ENCODE measurements at places on chromosomes 2 and 18.

DNA sequence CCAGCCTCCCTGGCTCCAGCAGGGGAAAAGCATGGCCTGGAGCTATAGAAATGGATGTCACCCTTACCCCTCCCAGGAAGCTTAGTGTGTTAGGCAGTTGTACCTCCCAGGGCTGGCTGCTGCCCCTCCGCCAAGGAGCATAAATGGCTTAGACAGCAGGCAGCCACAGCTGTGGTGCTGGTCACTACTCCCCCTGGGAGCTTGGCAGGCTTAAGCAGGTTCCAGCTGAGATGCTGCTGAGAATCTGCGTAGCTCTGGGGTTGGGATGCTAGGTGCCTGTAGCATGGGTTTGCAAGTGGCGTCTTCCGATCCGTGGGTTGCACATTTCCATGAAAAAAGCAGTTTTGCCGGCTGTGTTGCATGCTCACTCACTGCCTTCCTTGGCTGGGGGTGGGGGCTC lies 369.7 kb downstream of the CTNNA2 start:
- DNase-seq, result no peak

DNA sequence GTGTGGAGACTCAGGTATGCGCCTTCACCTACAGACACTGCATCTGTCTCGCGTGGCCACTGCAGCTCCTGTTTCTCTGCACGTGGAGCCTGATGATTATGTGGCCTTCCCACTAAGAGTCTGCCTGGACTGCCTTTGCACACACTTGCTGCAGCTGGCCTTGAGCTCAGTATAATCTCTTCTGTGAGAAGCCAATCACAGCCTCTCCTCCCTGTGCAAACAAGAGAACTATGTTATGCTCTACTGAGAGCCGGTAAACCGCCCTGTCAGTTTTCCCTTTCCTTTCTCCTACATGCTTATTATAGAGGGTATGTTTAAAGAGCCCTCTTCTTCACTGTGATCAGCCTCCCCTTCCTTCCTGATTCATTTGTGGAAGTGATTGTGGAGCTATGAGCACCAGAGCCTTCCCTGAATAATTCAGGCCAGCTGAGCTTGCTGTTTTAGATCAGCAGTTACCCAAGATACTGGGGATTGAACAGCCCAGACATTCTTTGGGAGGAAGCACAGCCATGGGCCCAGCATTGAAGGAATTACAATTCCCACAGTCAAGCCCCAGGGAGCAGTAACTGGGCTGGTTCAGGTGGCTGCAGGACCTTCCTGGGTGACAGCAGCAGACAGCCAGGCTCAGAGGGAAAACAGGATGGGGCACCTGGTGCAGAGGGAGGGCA lies 3.7 kb upstream of the TGFA start:
- no peak for DNase-seq

- DNase-seq, result peak; percentile 77
Measured at GRCh38 chr2:48448274-48449061, 81.5 kb upstream of the STON1 start.

DNA sequence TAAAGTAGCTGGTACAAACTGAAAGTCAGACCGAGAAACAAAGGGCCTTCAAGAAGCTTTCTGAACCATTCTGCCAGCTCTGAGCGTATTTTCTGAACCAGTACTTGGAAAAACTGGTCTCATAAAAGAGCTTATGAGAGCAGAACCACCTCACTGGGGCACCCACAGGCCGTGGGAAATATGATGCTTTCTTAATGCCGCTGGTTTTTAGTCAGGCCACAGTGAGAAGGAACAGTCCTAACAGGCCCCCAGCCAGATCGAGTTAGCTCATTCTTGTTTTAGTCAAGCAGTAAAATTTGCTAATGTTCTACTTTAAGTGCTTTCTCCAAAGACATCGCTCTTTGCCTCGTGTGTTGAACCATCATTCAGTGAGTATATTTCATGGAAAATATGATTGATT lies 12.7 kb upstream of the NOSTRIN start:
- no peak for DNase-seq

GRCh38 chr18:44741511-44741910 lies 60.8 kb downstream of the SETBP1 start:
- no peak for DNase-seq

GRCh38 chr2:219279916-219280516 lies 850 bp downstream of the DNAJB2 start:
- DNase-seq, result peak; percentile 45

DNA sequence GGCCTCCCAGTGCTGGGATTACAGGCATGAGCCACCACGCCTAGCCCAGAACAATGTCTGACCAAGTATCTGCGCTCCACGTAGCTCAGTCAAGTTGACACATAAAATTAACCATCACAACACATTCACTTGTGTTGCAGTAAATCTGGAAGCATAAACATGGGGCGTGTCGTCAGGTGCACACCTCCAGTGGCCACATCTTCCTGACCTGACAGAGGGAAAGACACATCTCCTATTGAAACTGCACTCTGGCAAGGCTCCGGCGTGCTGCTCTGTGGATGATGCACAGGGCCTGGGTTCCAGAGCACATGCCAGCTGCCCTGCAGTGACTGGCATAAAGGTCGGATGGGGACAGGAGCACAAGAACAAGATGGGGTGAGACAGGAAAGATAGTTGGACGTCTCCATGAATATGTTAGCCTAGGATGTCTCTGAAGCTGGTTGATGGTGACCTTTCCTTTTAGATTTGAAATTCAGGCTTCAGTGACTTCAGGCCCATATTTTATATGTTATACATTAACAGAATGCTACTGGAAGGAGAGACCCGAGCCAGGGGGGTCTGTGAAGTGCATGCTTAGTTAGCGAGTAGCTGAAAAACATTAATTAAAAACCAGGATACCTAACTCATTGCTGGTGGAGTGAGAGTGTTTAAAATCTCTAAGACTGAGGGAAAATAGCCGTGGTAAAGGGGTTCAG lies 10.9 kb downstream of the IMPA2 start:
- no peak for DNase-seq

DNA sequence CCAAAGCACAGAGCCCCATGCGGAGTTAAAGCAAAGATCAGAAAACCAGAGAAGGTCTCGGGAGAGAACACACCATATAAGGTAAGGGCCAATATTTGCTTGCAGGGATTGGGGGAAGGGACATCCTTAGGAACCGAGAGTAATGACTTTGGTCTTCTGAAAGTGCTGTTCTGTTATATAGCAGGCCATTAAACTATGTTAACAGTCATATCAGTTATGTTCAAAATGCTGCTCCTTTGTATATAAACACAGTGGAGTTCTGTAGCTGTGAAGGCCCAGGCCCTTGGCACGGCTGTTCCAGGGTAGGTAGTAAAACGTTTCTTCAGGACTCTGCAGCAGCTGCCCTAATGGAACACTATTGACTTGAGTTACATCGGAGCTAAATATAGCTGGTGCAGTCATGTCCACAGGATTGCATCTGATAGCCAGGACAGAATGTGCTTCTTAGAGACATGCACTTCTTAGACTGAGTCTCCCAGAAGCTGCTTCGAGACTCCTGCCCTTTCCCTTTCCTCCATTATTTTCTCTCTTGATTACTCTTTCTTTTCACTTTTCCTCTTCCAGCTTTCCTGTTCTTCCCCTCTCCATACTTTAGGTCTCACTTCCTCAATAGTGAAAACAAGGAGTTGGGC lies 122.4 kb downstream of the SETBP1 start:
- DNase-seq, result no peak

GRCh38 chr2:74077636-74078035 lies 70.1 kb downstream of the BOLA3 start:
- DNase-seq, result peak; percentile 84

DNA sequence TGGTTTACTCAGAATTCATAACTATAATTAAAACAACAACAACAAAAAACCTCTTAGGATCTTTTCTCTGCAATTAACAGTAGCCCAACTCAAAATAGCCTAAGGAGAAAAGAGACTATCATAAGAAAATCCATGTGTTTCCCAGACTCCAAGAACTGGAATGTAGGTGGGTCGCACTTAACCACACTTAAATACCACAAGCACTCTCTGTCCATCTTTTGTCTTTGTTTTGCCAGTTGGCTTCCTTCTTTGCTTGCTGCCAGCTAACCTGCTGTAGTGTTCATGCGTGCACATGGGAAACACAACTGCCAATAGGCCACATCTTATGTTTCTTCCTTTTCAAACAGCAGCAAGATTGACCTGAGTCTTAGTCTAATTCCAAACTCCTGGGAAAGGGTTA lies 24.1 kb upstream of the ACVR1 start:
- DNase-seq, result no peak

- DNase-seq, result no peak
Measured at GRCh38 chr2:109439986-109440385, 173.8 kb downstream of the SEPTIN10 start.

DNA sequence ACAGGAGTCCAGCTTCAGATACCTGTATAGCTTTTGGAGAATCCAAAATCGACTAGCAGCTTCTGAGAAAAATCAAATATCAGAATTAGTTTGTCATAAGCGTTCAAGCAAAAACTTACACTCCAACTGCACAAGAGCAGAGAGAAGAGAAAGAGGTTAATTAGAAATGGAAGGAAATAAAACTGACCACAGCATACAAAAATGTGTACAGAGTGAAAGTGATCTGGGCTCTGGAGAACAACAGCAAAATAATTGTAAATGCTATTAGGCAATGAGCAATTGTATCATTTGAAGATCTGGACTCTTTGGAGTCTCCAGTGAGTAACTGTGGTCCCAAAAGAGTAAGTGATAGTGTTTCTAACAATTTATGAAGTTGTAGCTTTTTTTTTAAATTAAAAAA lies 867.3 kb downstream of the TRIB2 start:
- DNase-seq, result no peak

DNA sequence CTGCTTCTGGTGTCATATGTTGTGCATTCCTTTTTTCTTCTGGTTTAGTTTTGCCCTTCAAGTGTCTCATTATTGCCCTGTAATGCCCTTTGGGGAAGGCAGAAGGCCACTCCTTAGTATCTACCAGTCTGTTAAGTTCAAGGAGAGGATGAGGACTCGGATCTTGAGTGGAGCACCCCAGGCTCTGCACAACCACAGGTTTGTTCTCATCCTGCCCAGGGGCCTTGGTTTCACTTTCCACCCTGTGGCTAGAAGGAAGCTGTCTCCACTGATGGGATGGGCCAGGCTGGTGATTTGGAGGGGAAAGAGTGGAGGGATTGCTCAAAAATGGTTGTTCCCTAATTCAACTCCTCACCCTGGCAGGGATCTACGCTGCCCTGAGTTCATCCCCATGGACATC lies 30.2 kb upstream of the RAB11FIP5 start:
- DNase-seq, result no peak

DNA sequence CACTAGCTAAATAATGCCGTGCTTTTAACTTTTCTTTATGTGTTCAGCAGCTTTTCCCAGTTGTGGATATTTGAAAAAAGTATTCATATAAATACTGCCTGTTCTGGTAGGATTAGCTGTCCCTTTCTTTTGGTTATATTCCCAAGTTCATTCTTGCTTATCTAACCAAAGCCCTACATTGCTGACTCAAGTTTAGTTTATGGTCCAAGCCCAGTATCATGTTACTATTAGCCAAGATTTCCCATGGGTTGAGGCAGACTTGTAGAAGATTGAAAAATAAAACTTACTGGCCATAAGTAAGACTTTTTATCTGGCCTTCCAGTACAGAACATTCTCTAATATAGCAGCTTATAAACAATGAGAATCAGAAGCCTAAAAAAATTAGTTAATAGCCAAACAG lies 49.7 kb upstream of the NFE2L2 start:
- DNase-seq, result no peak

DNA sequence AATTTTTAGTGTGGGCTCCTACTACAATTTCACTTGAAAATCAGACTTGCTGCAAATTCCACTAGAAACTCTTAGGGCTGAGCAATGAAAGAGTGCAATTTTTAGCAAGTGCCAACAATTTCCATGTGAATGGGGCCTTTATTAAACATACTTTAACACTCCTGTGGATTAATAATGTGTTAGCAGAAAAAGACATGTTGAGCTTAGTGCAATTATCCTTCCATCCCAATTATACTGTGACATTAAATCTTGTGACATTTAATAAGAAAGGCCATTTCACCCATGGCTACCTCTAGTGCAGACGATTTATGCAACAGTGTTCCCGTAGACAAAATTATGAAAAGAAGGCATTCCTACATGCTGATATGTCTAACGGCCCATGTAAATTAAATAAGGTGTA lies 639.7 kb downstream of the STK39 start:
- DNase-seq, result no peak

GRCh38 chr2:207055257-207055656 lies 110.5 kb downstream of the KLF7 start:
- no peak for DNase-seq

DNA sequence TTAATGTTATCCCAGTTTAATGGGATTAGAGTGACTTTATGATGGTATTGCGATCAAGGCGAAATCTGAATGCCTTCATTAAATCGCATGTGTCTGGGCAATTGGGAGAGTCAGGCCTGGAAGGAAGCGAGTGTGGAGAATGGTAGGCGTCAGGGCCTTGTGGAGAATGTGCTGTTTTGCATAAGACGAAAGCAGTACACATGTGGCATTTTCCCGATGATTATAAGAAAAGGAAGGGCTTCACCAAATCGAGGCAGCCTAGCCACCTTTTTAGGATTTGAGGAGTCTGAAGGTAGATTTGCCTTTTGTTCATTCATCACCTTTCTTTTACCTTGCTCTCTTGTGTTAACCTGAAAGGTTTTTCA lies 1.0 kb downstream of the ZNF532 start:
- DNase-seq, result no peak

DNA sequence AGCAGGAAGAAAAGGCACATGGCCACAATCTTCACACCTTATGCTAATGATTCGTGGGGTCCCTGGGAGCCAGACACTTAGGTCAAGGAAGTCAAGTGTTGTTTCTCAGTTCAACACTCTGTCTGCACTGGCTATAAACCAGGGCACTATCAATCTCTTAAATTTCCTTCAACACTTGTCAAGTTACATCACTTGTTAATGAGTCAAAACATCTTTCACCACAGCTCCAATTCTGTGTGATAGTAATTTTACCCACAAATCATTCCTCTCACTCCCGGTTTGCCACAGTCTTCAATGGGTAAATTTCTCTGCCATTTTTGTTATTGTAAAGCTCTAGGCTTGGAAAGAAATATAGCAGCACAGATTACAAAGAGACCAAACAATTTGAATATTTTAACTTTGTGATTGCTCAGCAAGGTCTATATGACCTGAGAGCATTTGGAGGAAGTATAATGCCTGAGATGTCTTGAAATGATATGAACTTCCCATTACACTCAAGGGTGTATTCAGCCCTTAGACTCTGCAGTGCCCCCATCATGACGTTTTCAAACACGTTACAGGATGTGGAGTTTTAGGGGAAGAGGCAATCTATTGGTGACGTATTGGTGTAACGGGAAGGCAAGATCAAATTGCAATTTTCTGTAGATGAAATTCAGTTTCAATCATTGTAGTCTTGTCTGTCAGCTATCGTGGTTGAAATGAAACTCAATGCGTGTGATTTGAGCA lies 78.7 kb downstream of the ICOS start:
- no peak for DNase-seq

DNA sequence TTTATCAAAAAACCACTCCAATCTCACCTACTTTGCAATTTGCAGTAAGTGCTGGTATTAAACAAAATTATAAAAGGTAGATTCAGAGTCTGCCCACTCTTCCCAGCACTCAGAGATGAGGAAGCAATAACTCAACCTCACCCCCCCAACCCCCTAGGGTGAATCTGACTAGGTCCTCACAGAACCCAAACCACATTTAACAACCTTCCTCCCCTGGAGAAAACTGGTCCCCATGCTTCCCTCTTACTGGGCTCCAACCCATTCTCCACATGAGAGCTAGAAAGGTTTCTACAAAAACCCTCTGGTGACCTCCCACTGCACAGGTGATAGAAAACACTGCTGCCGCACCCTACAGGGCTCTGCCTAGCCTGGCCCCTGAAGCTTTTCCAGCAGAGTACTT lies 40.5 kb upstream of the BMP10 start:
- no peak for DNase-seq

GRCh38 chr2:206563374-206563773 lies 78.9 kb upstream of the FAM237A start:
- no peak for DNase-seq

- DNase-seq, result no peak
Measured at GRCh38 chr18:68447286-68447685, 267.6 kb downstream of the TMX3 start.

All from hematopoietic multipotent progenitor cell treated with erythropoietin and hydrocortisone succinate and interleukin-3 and kit ligand, for 6 days (in vitro differentiated cells).